ENCODE measurements at places on chromosomes 4 and X.

DNA sequence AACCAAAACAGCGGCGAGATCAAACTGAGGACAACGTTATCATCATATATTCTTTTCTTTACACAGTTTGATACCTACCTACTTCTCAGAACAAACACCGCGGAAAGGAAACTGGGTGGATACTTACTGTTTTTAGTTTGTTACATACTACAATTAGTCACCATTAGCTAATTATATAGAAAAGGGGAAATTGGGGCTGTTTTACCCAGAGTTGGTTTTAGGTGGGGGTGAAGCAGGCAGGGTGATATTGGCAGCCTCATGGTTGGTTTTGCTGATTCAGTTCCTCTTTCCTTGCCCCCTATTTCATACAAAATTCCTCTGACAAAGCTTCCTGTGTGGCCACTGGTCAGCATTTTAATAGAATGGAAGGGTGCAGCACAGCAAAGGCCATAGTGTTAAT, 77.8 kb downstream of the SORBS2 start:
- DNase-seq, result no peak

DNA sequence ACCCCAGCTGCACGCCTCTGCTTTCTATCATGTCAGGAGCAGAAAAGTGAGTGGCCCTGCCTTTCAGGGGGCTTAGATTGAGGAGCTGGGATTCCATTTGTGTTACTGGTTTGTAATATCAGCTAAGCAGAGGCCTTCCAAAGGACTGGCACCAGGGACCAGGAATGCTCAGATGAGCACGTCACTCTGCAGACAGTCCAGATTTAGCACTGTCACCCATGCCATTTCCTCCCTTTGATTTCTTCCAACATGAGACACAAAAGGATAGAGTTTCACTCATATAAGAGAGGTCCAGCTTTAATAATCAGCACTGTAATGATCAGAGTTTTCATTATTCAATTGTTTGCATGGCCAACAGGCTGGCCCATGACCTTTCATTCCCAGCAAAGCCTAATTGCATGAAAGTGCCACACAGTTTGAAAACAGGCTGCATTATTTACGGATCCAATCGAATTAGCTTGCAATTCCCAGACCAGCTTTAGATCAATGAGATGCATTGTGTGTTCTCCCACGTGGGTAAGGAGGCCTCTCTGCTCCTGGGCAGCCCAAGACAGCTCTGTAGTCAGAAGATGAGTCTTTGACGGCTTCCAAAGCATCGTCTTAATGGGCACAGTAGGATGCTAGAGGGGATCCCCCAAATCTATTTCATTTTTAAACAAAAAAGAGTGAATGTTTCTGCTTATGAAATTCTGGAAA, 9.8 kb upstream of the SLC2A9 start:
- no peak for DNase-seq

- no peak for DNase-seq
These were observed 30.4 kb downstream of the SCML1 start for GRCh38 chrX:17767734-17768133.

- no peak for DNase-seq
These were observed 221.0 kb upstream of the GALNT7 start for GRCh38 chr4:172947594-172947993.

DNA sequence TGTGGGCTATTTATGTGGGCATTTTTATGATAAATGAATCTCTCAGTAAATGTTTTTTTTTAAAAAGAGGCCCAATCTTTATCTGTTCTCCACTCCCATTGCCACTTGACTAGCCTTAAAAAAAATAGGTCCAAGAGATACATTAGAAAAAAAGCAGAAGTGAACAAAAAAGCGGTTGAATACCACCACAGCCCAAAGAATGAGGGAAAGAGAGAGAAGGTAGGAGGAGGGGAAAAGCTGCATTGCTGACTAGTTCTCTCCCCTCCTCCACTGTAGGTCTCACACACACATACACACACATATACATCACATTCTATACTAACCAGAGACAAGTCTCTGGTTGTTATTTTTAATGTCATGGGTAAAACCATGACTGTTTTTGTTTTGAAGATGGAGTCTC, 95.8 kb upstream of the IL13RA1 start:
- DNase-seq, result no peak

DNA sequence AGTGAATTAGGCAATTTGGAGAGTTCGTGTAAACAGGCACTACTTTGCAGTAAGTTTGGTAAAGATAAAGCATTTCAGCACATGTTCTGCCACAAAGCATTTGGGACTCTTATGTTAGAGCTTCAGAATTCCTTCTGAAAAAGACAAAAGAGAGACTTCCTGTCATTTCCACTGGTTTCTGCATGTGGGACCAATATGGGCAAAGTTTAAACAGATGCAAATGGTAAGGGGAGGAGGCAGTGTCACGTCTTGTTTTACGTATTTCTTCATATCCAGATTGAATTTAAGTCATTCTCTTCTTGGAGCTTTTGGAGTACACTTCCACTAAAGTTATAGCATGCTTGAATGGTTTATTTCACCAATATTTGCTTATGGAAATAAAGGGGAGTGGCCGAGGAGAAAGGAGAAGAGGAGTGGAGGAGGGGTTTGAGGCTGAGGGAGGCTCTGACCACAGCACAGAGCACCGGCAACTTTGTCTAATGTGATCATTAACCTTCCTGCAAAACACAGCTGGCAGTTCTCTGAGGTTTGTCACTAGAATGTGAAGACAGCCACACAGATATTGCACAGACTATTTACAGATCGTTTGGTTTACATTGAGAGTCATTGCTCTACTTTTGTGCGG, at the start of gene APELA:
Gene APELA, plus strand, starts transcription at position 479 of the 625 bp plus-strand sequence. CDS start 154 bp downstream, outside the sequence.
- no peak for DNase-seq

DNA sequence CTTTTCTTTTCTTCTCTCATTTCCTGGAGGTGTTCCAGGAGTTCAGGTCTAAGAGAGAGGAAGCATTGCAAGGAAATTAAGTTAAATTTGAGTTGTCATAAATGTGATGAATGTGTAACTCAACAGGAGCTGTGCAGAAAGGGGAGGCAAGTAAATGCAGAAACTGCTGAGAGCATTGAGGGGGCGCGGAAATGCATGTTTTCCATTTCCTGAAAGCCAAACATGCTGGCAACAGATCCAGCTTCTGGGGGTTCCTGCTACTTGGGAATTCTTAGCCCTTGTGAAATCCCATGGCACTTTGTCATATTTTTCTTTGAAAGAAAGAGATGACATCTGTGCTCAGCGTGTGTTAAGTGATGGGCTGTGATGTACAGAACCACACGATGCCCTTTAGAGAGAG, 33.8 kb upstream of the NAP1L5 start:
- DNase-seq, result no peak

- DNase-seq, result no peak
These were observed 43.6 kb downstream of the RTL9 start for GRCh38 chrX:110402091-110402849.
